ENCODE measurements at places on chromosomes 7 and 10.

- DNase-seq: no peak
Observed at GRCh38 chr10:18968159-18968558, 80.4 kb upstream of the MALRD1 start.

GRCh38 chr7:99713995-99714570, 20.9 kb downstream of the CYP3A7 start:
- DNase-seq: no peak

GRCh38 chr10:117757086-117757720, 214.7 kb downstream of the EMX2 start:
- no peak for DNase-seq

GRCh38 chr10:33493978-33494377, 159.5 kb upstream of the NRP1 start:
- DNase-seq: no peak

DNA sequence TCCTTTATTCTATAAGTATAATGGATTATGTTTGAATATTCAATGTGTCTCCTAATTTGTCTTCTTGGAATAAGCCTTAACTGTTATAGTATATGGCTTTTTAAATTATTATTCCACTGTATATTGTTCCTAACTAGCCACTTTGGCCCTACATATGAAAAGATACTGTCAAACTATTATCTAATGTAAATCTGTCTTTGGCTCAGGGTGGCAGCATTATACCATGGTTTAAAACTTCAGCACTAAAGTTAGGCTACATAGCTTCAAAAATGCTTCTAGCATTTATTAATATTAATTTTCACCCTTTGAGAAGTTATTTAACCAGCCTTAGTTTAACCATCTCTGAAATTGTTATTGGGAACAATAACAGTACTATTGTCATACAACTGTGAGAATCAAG, 543.1 kb upstream of the MBL2 start:
- DNase-seq: no peak

GRCh38 chr7:101085162-101085964, at the start of gene TRIM56:
Gene TRIM56, plus strand, starts transcription at chr7:101085481. Its CDS starts 1,832 bp downstream, at chr7:101087313.
- peak; percentile 86 for DNase-seq

- no peak for DNase-seq
Observed at GRCh38 chr10:113069595-113069994, 119.5 kb downstream of the TCF7L2 start.

DNA sequence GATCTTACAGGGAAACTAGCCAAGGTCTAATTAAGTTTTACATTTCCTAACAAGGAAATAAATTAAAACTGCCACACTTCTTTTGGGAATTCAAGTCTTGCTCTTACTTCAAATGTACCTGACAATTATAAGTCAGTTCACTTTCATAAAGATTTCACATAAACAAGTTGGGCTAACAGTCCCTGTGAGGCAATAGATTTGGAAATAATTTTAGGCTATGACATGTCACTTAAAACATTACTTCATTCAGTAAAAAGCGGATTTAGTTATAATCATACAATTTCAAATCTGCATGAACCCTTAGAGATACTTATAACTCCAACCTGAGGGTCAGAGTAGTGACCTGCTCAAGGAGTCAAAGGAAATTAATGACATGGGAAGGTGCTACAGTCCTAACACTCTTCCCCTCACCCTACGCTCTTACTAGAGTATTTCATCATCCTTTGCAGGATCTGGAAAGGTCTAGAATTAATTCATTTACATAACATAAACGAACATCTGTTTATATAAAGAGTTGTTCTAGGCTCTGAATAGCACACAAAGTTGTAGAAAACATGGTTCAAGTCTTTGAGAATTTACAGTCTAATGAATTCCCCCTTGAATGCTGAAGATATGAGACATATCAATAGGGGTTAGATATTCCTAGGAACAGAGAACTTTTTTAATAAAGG, 32.3 kb upstream of the DNAJB12 start:
- no peak for DNase-seq

DNA sequence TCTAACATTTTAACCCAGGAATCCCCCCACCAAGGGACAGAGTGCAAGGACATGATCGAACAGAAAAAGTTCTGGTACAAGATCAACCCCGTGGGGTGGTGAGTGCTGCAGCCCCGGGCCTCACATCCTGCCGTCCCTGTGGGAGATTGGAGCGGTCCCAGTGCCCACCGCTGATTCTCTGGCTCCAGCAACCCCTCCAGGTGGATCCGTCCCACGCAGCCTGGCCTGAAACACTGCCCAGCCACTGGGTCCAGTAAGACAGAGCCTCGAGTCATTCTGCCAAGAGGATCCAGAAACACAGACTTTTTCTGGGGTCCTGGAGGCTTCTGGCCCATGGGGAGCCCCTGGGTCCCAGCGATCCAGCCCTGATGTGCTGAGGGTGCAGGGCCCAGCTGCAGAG, 29.5 kb downstream of the GRIFIN start:
- no peak for DNase-seq

GRCh38 chr10:83678850-83679249, 460.5 kb upstream of the GHITM start:
- DNase-seq: no peak

GRCh38 chr10:13483073-13483472, 45.7 kb downstream of the BEND7 start:
- no peak for DNase-seq

DNA sequence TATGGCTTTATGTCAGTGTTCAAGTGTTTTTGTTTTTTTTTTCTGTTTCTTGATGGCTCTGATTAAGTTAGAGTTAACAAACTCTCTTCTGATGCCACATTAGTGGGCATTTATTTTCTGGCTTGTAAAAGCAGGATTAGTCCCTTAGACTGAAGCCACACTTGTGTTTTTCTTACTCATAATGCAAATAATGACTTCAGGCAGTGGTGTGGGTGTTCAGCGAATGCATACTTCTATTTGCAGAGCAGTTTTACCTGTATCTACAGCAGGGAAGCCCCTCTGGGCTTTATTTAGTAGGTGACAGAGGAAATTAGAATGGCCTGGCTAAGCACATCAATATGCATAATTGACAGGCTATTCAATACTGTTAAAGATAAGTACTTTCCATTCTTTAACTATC, 79.9 kb downstream of the CNNM2 start:
- no peak for DNase-seq

- DNase-seq: no peak
Observed at GRCh38 chr10:105358911-105359310, 717.8 kb downstream of the SORCS3 start.

GRCh38 chr7:42493436-42494198, 256.6 kb upstream of the GLI3 start:
- no peak for DNase-seq

- DNase-seq: no peak
Observed at GRCh38 chr10:35510891-35511290, 94.2 kb upstream of the GJD4 start.

DNA sequence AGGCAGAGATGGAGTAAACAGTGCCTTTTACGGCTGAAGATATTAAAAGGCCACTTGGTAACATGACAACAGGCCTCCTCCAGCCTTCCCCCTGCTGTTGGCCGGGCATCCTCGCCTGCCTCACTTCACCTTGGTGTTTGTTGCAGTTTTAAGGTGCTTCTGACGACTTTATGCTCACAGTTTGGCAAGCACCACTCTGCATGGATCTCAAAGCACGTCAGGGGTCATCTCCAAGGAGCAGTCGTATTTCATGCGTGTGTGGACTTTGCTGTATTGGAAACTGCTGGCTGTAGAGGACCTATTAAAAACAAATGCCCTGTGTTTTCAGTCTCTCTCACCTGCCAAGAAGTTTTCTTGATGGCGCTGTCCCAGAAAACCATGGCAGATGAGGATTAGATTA, 483.1 kb downstream of the RPS24 start:
- no peak for DNase-seq

DNA sequence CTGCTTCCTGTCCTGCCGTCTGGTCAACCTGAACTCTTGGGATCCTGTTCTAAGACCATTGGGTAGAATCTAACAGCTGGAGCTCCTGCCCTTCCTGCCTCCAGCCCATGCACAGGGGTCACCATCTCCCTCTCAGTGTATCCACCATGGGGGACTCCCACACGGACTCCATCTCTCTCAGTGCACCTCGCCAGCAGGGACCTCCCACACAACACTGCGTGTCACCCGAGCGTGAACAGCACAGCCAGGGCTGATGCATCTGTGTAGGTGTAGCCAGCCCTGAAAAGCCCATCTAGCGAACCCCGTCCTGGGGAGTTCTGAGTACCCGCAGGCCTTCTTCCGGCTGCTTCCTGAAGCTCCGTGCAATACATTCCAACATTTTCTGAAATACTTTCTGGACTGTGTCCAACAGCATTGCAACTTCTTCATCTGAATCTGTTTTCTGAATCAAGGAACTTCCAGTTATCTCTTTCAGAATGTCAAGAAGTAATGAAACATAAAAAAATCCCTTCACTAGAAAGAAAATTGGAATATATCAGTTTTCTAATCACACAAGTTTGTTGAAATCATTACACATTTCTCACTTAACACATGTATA, 52.5 kb downstream of the NCAPG2 start:
- no peak for DNase-seq

DNA sequence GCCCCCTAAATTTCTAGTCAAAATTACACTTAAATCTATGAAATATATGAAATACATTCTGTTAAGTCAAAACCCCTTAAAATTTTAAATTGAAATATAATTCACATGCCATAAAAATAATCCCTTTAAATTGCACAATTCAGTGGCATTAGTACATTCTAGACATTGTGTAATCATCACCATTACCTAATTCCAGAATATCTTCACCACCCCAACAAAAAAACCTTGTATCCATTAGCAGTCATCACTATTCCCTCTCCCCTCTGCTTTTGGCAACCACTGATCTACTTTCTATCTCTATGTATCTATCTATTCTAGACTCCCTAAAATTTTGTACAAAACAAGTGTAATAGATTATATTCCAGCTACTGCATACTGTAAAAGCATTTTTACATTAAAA, 261.2 kb downstream of the GLI3 start:
- no peak for DNase-seq
